ENCODE measurements at places on chromosomes 1 and 21. TPM values are rescaled to one million over a fixed set of nuclear protein-coding genes. Genes with fewer than 3 reads are reported as not detected.

Gene CLCA1
- not detected for total RNA-seq

- no peak overlapping the region for H3K27ac ChIP-seq
- no peaks in the 10 kb centered on the region for H3K36me3 ChIP-seq
- no peaks in the 10 kb centered on the region for H3K27me3 ChIP-seq
These were observed 669.4 kb downstream of the SMYD3 start for GRCh38 chr1:245837718-245838117.

DNA sequence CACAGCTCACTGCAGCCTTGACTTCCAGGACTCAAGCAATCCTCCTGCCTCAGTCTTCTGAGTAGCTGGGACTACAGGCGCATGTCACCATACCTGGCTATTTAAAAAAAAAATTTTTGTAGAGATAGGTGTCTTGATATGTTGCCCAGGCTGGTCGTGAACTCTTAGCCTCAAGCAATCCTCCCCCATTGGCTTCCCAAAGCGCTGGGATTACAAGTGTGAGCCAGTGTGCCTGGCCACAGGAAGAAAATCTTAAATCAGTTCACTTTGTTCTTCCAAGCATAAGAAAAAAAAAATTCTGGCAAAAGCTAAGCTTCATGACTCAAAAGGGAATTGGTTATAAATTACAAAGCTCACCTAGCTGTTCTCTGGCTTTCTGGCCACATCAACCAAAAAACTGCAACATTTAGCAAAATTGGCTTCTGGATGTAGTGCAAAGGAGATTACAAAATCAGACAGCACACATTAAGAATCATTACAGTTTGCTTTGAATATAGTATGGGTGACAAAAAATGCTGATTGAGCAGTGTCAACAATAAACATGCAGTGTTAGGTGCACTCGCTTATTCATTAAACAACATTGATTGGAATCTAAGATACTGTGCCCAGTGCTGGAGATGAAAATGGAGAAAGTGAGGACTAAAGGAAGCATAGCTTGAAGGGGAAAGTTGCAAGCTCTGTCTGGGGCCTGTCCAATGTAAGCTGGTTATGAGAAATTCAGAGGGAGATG is 76.7 kb downstream of the KCTD3 start:
- H3K36me3 ChIP-seq, result no peaks in the 10 kb centered on the region
- H3K4me1 ChIP-seq, result no peaks in the 10 kb centered on the region
- H3K4me3 ChIP-seq, result no peak overlapping the region
- H3K27me3 ChIP-seq, result no peaks in the 10 kb centered on the region

DNA sequence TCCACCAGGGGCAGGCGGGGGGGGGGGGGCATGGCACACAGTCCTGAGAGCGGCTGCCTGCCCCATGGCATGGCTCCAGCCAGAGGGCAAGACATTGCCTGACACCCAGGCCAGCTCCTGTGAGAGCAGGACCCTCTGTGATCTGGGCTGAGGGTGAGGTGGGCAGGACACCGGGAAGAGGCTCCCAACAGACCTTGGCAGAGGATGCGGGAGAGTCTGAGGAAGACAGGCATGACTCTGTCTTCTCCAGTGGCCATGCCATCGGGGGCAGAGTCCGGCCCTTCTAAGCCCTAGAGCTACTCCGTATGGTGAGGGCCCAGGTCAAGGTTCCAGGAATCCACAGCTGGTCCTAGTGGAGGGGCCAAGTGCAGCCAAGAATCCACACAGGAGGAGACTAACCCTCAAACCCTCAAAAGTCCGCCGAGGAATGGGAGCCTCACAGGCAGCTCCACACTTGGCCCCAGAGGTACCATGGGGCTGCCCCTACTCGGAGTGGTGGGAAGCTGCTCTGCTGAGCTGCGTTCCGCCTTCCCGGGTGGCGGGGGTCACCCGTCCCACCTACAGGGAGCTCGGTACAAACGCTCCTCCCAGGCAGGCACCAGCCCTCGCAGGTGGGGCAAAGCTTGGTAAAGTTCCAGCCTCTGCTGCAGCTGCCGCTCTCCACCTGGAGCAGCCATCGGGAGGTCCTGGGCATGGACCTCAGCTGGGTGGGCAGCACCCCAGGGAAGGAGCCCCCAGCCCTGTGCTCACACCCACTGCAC is 6.5 kb downstream of the ACTRT2 start:
- no peak for DNase-seq
- no peaks in the 10 kb centered on the region for H3K36me3 ChIP-seq
- no peak overlapping the region for H3K4me3 ChIP-seq
- H3K27me3 ChIP-seq, result no peaks in the 10 kb centered on the region
- H3K4me1 ChIP-seq, result no peaks in the 10 kb centered on the region

Data from vagina (tissue), 2 donors.